ENCODE measurements at places on chromosomes 5 and 9.

DNA sequence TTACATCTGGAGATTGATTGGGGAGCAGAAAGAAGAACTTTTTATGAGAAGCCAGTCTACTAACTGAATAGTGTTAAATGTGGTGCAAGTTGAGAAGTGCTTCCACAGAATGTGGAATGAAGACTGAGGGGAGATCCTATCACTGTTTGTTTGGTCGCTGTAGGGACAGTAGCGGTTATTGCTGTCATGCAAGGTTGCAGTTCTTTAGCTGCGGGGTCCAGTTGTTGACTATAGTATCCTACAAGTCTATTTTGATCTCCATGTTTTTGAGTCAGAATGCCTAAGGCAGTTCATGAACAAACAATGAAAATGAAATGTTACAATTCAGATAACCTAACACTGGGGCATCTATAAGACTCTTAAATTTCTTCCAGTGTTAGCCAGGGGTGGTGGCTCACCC is 45.3 kb upstream of the PDZD2 start:
- DNase-seq: no peak

GRCh38 chr9:90870621-90871326 is 69.2 kb downstream of the SYK start:
- no peak for DNase-seq

DNA sequence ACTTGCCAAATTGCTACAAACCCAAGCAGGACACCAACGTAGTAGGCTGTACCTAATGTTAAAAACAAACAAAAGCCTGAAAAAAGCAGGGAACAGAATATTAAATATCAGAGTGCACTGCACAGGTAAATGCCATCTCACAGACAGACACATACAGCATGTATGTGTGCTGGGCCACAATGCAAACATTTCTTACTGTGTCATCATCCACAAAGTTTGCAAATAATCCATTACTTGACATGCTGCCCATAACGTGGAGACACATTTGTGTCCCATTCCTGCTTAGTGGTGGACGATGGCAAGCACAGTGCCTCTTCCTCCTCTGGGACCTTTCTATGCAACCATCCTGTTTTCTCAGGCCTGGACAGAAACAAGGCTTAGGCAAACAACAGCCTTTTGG is 44.7 kb downstream of the GOLM1 start:
- DNase-seq: no peak

- no peak for DNase-seq
Measured at GRCh38 chr9:36127652-36128244, 8.8 kb upstream of the GLIPR2 start.

DNA sequence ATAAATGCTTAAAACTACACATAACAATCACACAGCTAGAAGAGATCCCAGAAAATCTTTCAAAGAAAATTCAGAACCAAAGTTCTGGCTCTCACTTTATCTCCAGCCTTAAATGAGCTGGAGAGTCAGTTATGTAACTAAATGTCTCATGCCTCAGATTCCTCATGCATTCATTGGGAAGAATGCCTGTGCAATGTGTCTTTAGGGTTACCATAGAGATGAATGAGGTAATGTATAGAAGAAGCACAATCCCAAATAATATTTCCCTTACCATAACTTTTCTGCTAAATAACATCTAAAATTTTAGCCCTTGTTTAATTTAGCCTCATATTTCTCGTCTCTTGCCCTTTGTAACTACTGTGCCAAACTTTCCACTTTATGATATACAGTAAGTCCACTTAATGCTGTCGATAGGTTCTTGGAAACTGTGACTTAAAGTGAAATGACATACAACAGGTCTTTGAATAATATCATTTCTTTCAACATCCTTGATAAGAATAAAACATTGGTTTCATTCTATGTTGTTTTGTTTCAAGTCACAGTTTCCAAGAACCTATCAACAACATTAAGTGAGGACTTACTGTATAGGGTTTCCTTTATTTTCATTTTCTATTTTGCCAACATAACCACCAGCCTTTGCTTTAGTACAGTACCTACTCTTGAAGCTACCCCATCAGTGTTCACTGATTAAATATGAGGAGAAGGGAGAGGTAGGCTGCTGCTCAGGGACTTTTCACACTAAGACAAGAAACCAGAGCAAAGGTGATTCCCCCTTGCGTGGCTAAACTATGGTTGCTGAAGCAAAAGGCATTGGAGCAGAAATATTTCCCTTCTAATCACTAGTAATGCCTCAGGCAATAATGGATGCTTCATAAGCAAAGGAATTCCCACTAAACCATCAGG is 295.7 kb upstream of the PTGER4 start:
- no peak for DNase-seq

DNA sequence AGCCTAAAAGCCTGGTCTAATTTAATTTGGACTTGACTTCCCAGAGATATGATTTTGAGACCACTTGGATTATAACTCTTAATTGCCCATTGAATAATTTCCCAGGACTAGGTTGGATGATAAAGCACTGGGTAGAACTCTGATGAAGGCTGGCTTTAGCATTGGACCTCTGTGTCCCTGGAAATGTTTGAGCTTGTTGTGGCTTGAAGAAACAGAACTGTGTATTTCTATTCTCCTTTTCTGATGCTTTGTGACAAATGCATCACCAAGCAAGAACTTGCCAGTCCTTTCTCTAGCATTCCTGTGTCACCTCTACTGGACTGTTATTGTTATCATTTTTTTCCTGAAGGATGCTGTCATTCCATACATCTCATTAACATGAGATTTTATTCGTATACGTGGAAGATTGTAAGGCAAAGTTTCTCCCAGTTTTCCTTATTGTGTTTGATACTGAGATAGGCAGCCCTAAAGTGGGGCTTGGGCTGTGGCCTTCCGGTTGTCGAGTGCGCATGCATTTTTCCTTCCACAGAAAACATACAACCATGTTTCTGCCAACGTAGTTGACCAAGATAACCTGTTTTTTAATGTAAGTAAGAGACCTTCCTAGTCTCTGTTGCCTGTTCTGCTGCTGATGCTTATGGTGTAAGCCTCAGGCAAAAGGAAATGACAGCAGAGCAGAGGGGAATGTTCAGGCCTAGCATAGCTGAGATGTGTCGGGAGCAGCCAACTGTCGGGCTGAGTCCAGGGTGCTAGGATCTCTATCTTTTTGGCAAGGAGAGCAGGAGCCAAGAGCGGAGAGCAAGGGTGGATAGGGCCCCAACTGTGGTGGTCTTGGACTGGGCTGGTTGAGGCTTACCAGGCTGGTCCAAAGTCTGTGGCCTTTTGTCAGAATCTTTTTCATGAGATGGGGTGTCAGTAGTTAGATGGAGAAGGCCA is 2.3 kb downstream of the NTRK2 start:
- no peak for DNase-seq

DNA sequence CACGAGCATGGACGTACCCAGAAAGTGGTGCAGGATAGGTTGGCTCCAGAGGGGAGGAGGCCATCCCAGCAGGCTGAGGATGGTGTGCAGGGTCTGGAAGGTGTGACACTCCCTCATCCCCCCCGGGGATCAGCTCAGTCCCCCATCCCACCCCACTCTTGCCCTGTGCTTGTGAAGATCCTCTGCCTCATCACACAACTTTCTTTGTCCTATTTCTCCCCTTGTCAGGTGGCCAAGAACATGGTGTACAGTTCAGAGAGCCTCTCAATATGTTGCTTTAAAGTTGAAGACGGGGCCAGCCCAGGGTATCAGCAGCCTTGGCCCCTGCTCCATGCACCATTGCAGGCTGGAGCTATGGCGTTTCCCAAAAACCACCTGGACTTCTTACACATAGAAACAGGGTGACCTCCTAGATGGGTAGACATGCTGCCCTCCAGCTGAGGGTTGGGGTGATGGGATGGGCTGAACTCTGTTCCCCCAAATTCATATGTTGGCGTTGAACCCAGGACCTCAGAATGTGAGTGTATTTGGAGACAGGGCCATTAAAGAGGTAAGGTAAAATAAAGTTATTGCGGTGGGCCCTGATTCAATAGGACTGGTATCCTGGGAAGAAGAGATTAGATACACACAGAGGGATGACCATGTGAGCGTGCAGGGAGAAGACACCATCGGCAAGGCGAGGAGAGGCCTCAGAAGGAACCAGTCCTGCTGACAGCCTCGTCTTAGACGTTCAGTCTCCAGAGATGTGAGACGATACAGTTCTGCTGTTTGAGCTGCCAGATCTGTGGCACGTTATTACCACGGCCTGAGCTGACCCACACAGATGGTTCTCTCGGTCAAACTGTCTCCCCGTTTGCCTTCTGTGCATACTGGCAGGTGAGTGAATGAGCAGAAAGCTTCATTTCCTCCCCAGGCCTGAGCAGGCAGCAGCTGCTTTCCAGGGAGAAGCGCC is 272.5 kb downstream of the GADD45G start:
- no peak for DNase-seq

Measured in GM18507 (cell line).